Neural progenitor cell (in vitro differentiated cells): ENCODE measurements at places on chromosomes 3 and 15. TPM values are rescaled to one million over a fixed set of nuclear protein-coding genes. Genes with fewer than 3 reads are reported as not detected.

Gene CCNL1
- 154 and 214 TPM in 2 replicates for total RNA-seq

Gene JMJD7
- 13.4 and 18.3 TPM in 2 replicates for total RNA-seq

Gene HHLA2
- total RNA-seq, result not detected in 2 replicates

Gene MOBP
- not detected in 2 replicates for total RNA-seq

Gene DZIP1L
- total RNA-seq, result 10.4 and 38.4 TPM in 2 replicates

Gene IL17RB
- 3.4 and 5.5 TPM in 2 replicates for total RNA-seq

Gene SEC11A
- total RNA-seq, result 402 and 589 TPM in 2 replicates

Gene EPHB1
- total RNA-seq, result 8.8 and 9.1 TPM in 2 replicates

Gene PTH1R
- 0.43 TPM in 1 of 2 replicates, not detected in the other for total RNA-seq

Gene SCN11A
- total RNA-seq, result 0.69 and 0.81 TPM in 2 replicates

Gene ROPN1
- total RNA-seq, result not detected in 2 replicates

- DNase-seq, result peak; percentile 59
These were observed 900 bp upstream of the EOMES start for GRCh38 chr3:27723001-27723445.

GRCh38 chr15:31256378-31257265 lies 70.0 kb upstream of the KLF13 start:
- no peak for DNase-seq

GRCh38 chr3:169311381-169311780 lies 352.1 kb downstream of the MECOM start:
- DNase-seq, result no peak

DNA sequence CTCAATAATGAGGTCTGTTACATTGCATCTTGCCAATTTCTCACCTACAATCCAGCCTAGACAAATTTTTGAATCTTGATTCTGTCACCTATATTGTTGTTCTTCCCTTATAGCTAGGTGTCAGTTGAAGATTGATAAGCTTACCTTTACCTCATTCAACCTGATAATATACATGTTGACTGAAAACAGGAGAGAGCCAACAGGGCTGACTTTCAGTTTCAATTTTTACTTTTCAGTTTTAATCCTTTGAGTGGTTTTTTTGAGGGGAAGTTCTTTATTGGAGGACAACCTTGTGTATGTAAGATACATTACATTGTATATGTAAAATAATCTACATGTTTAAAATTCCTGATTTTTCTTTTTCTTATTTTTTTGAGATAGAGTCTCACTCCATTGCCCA lies 5.8 kb downstream of the ATP13A5 start:
- DNase-seq, result no peak

GRCh38 chr3:107800710-107801109 lies 277.9 kb downstream of the BBX start:
- DNase-seq, result no peak

DNA sequence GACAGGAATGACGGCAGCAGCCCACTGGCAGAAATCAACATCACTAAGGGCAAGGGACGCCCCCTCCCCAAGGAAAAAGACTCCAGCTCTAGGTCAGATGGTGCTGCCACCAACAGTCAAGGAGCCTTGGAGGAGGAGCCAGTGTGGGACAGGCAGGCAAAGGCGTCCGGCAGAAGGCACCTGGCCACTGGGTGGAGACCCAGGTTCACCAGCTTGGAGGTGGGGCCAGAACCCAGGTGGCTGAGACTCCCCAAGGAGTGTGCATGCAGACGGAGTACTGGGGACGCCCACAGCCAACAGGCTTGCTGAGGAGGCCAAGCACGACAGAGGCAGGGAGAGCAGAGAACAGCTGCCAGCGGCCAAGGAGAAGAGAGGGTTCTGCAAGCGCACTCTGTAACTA lies 35.2 kb downstream of the PTPN23 start:
- no peak for DNase-seq

DNA sequence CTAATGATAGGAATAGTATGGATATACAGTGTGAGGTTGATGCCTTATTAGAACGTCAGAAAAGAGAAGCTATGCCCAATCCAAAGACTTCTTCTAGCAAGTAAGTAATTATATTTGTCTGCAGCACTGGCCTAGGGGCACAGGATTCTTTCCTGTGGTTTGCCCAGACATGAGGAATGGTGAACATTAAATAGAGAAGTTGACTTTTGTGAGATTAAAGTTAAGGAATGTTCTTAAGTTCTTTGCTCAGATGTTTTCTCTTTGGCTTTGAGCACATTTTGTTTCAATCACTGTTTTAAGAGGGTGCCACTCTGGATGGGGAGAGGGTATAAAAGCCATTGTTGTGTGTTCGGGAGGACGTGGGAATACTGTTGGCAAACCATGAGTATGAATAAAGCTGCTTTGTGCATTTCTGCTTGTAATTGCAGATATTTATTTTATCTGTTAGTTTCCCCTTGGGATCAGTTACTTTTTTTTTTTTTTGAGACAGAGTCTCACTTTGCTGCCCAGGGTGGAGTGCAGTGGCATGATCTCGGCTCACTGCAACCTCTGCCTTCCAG lies 8.3 kb downstream of the KIF23 start:
- no peak for DNase-seq

DNA sequence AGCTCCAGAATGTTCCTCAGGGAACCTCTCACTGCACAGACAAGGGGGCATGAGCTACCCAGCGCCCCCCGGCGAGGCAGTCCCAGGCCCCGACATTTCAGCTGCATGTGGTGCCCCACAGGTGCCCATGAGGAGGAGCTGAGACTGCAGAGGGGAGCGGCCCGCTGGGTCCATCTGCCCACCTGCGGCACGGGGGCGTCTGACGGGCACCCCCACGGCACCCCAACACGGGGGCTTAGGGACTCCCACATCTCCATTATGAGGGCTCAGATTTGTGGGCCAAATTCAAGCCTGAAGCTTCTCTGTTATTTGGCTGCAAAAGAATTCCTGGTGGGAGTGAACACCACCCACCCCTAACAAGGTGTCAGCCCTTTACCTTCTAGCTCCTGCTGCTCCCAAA lies 258.4 kb downstream of the UACA start:
- DNase-seq, result no peak

- DNase-seq, result no peak
These were observed 41.4 kb downstream of the PGPEP1L start for GRCh38 chr15:98966091-98966787.

DNA sequence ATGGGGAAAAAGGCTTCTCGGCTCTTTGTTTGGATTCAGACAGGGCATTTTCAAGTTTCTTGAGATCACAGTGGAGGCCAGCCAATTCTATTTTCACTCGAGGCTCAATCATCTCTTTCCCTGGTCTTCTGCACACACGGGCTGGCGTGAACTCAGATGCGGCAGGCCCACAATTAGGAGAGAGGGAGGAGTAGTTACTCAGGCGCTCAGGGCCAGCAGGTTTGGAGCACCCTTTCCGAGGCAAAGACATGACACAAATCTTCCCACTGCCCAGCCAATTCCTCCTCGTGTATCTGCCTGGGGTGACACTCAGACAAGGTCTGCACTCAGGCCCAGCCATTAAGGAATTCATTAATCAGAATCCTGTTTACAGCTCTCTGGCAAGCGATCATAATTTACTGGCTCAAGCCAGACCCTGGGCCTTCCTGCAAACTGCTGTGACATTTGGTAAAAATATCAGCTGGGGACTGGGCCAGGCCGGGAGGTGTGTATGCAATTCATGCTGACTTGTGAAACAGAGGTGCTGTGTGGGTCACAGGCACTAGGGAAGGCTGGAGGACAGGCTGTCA lies 68.1 kb upstream of the TLE3 start:
- no peak for DNase-seq

GRCh38 chr3:154764856-154765640 lies 315.1 kb upstream of the MME start:
- DNase-seq, result no peak

GRCh38 chr3:44886561-44886960 lies 12.2 kb downstream of the TGM4 start:
- DNase-seq, result no peak

DNA sequence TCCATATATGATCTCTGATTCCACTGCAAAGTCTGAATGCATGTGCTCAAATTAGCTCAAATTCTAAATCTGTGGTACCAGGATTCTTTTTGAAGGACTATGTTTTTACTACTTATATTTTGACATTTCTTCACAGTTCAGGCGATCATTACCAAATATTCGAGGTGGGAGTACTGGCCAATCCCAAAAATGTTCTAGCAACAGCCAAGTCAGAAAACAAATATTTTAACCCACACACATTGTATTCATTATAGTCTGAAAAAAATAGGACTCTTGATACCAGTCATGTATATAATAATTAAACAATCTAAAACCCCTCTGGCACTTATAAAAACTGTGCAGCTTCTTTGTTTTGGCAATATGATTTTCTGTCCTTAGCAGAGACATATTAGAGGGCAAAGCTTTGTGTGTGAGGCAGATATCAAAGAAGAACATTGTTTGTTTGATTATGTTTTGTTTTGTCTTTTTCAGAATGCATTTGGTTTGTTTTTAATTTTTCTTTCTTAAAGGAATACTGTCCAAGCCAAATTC lies 37.4 kb downstream of the FGF7 start:
- no peak for DNase-seq

DNA sequence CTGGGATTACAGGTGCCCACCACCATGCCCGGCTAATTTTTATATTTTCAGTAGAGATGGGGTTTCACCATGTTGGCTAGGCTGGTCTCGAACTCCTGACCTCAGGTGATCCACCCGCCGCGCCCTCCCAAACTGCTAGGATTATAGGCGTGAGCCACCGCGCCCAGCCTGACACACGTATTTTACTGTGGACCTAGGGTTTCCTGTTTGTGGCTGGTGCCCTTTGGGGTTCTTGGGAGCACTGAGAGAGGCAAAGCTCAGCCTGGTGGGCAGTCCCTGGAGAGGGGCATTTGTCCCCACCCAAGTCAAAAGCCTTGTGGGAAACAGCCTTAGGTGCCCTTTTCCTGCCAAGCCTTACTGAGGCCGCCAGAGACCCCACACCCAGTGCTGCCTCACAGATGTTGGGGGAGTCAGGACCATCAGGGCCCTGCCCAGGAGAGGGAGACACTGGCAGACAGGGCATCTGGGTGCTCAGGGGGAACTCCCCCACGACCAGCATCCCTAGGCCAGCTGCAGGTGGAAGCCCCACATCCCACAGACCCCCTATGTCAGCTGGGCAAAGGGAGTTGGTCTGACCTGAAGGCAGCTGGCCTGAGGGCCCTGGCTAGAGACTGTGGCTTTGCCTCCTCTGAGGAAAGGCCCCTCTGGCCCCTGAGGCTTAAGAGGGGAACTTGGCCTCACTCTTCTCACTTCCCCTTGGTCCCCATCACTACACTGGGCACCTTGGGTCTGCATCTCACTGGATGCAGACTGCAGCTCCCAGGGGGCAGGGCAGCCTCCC lies 35.1 kb downstream of the DNAH1 start:
- no peak for DNase-seq

DNA sequence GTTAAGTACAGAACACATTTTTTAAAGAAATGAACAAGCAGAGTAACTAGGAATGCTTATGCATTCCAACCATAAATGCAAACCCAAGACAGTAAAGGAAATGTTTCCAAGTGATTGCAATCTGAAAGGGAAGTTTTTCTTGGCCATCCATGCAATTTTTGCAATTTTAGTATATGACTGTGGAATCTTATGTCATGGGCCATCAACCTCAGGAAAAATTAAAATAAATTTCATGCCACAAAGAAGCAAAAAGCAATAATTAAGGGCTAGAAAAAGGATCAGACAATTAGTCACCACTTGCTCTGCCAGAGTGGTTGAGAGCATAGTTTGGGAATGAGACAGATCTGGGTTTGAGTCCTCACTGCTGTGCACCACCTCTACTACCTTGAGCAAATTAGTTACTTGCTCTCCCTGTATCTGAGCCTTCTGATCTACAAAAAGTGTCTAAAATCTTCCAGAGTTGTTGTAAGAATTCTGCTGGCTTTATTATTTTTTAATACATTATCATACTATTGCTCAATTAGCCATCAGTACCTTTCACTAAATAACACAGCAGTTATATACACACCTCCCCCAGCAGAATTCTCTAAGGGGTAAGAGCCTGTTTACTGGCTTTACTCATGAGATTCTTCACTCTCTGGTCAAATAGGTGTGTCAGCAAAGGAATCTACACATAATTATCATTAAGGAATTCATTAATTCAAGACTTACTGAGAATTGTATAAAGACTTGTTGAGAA lies 49.7 kb upstream of the FBN1 start:
- no peak for DNase-seq

DNA sequence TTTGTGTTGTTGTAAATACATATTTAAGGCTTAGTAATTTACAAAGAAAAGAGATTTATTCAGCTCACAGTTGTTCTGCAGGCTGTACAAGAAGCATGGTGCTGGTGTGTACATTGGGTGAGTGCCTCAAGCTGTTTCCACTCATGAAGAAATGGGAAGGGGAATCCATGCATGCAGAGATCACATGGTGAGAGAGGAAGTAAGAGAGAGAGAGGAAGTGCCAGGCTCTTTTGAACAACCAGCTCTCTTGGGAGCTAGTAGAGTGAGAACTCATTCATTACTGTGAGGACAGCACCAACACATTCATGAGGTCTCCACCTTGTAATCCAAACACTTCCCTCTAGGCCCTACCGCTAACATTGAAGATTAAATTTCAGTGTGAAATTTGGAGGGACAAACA lies 909.2 kb downstream of the NSUN3 start:
- DNase-seq, result no peak

- no peak for DNase-seq
These were observed 408.5 kb upstream of the AGTR1 start for GRCh38 chr3:148289159-148289558.

DNA sequence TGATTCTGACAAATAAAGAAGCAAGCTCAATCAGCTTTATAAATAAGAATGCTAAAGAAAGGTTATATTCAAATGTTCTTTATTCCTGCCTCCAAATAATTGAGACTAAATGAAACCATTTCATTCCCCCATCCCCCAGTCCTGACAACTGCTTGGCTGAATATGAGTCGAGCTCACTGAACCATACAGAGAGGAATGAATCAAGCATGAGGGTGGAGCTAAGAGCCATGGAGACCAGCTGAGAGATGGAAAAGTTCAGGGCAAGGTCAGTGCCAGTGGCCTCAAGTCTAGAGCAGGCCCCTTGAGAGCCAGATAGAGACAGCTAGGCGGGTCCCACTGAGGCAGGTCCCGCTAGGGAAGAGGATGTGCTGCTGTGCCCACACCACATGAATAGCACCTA lies 188.7 kb upstream of the EIF1B start:
- no peak for DNase-seq

DNA sequence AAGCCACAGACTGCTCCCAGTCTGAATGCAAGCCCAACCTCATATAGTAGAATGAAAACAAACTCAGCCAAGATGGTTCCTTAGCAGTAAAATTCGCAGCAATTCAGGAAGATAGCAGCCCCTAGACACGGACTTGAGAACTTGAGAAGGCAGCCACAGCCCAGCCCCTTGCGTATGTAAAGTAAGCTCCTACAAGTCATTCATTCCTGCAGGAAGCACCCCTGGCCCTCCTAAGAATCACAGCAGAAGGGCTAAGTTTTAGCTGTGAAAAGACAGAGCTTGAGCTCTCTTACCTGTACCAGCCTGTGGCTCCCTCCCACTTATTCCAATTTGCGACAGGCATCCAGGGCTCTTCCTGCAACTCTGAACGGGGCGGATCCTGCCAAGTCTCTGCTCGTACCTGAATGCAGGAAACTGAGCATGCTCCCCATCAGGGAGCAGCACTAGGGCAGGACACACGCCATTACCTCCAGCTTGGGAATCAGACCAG lies 136.4 kb downstream of the MAGI1 start:
- peak; percentile 50 for DNase-seq
